GM12878 (cell line): ENCODE measurements at places on chromosomes 2 and 18.

DNA sequence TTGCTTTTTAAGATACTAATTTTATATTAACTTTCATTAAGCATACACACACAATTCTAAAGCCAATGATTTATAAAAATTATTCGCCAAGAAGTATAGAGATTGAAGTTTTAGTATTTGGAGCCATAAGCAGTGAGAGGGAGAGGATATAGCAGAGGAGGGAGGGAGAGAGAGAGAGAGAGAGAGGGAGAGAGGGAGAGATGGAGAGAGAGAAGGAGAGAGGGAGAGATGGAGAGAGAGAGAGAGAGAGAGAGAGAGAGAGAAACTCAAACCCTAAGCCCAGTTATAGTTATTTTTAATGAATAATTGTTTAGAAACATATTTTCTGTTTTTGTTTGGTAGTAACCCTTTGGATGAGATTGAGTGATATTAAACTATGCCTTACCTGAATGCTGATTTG lies 5.3 kb downstream of the TWIST2 start:
- no peaks in the 10 kb centered on the region for H3K27me3 ChIP-seq
- no peaks in the 10 kb centered on the region for H3K36me3 ChIP-seq
- no peak overlapping the region for H3K4me3 ChIP-seq
- no peaks in the 10 kb centered on the region for H3K4me1 ChIP-seq
- no peak for DNase-seq

GRCh38 chr2:17245906-17246305 lies 272.3 kb downstream of the RAD51AP2 start:
- no peaks in the 10 kb centered on the region for H3K4me1 ChIP-seq
- no peaks in the 10 kb centered on the region for H3K27me3 ChIP-seq
- H3K36me3 ChIP-seq, result no peaks in the 10 kb centered on the region
- no peak for DNase-seq
- no peak overlapping the region for H3K27ac ChIP-seq

DNA sequence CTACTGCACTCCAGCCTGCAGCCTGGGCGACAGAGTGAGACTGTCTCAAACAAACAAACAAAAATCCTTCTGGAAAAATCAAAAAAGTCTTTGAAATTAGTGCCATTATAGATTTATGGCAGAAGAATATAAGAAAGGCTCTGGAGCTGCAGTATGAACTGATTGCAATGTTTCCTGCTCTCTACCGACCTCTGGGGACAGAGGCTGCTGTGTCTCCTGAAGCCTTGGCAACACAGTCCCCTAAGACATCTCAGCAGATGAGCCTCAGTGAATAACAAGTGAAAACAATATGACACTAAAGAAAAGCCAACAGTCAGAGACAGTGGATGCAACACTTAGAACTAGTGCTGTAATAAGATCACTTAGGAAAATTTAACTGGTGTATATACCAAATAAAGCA lies 494.9 kb upstream of the LRATD1 start:
- no peak for DNase-seq
- no peak overlapping the region for H3K27ac ChIP-seq
- H3K4me1 ChIP-seq, result no peaks in the 10 kb centered on the region
- no peak overlapping the region for H3K4me3 ChIP-seq

DNA sequence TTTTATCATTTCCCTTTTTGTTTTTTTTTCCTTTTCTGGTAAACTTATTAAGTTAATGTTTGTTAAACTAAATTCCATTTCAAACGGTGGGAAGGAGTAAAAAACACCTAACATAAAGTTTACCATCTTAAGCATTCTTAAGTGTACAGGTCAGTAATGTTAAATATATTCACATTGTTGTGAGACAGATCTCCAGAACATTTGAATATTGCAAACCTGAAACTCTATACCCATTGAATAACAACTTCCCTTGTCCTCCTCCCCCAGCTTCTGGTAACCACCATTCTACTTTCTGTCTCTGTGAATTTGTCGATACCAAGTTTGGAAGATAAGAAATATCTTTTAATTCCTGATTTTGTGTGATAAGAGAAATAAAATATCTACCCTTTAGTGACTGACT lies 12.0 kb upstream of the NAT8 start:
- no peak overlapping the region for H3K4me3 ChIP-seq
- no peak for DNase-seq
- no peak overlapping the region for H3K27ac ChIP-seq
- H3K36me3 ChIP-seq, result no peaks in the 10 kb centered on the region
- H3K4me1 ChIP-seq, result peaks cover 6% of the 10 kb centered on the region

GRCh38 chr2:105521616-105522015 lies 122.8 kb upstream of the FHL2 start:
- no peaks in the 10 kb centered on the region for H3K4me1 ChIP-seq
- H3K27me3 ChIP-seq, result no peaks in the 10 kb centered on the region
- H3K27ac ChIP-seq, result no peak overlapping the region
